Heart right ventricle (tissue), 16 donors: ENCODE measurements at places on chromosomes 2 and 18. TPM values are rescaled to one million over a fixed set of nuclear protein-coding genes. Genes with fewer than 3 reads are reported as not detected.

CRYBA2 gene
- not detected for total RNA-seq

ARMC9 gene
- total RNA-seq = 2.3 TPM

PPP1R1C gene
- 44.1 TPM for total RNA-seq

HOXD12 gene
- not detected for total RNA-seq

MYL12A gene
- total RNA-seq = 7,165 TPM

FBLN7 gene
- 0.42 TPM for total RNA-seq

IL37 gene
- not detected for total RNA-seq

GRCh38 chr2:32699151-32699550 lies 71.3 kb downstream of the TTC27 start:
- no peak for DNase-seq

- DNase-seq = no peak
Measured at GRCh38 chr2:123890148-123890547, 134.9 kb upstream of the CNTNAP5 start.

DNA sequence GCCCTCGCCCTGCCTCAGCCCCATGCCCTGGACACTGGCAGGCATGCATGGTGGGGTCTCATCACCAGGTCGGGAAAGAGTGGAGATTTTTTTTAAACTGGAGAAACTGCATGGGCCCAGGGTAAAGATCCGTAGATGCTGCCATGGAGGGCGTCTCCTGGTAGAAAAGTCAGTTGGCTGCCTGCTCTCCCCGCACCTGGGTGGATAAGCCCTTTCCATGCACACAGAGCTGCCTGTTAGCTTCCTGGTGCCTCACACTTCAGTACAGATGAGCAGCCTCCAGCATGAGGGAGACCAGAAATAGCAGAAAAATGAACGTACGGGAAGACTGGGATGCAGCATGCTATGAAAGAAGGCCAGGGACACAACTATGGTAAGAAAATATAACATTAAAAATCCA lies 92.0 kb downstream of the ASAP2 start:
- no peak for DNase-seq

GRCh38 chr2:38123911-38124310 lies 48.0 kb upstream of the CYP1B1 start:
- DNase-seq = no peak

DNA sequence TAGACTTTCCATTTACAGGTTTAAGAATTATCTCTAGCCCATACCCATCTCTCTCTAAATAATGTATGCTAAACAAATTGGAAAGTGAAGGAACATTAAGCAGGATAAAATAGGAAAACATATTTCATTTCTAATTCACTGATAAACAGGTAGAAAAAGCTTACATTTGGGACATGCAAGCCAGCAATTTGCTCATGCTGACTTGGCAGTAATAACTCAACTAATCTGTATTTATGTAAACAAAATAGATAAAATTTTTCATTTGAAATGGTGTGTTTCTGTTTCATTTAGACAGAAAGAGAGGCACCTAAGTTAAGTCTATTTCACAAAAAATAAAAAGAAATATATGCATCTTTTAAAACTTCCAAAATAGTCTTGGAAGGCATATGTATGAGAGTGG lies 877.3 kb upstream of the LRRTM1 start:
- DNase-seq = no peak

- DNase-seq = no peak
Measured at GRCh38 chr18:79775441-79776221, 22.1 kb upstream of the KCNG2 start.

DNA sequence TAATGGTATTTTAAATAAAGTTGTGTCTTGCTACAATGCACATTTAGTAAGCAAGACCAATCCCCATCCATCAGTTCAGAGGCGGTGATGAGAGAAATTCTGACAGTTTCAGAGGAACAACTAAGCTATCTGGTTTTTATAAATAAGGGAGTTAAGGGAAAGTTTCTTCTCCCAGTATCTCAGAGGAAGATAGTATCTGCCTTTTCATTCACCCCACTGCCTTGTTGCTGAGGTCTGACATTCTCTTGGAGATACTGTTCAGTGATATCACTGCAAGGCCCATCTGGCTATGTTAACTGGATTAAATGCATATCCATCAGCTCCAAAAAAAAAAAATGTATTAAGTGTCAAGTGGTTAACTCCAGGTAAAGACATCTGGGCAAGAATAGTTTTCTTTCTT lies 47.9 kb downstream of the RBMS1 start:
- DNase-seq = no peak

DNA sequence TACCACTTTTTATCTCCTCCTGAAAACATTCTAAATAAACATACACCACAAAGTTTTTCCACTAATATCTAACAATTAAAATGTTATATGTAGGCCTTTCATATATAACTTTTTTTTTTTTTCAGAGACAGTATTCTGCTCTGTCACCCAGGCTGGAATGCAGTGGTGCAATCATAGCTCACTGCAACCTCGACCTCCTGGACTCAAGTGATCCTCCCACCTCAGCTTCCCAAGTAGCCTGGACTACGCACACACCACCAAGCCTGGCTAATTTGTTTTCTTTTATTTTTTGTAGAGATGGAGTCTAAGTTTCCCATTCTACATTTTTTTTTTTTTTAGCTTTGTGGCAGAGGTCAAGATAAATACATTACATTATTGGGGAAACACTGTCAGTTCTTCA lies 1612.6 kb upstream of the NXPH2 start:
- DNase-seq = no peak

DNA sequence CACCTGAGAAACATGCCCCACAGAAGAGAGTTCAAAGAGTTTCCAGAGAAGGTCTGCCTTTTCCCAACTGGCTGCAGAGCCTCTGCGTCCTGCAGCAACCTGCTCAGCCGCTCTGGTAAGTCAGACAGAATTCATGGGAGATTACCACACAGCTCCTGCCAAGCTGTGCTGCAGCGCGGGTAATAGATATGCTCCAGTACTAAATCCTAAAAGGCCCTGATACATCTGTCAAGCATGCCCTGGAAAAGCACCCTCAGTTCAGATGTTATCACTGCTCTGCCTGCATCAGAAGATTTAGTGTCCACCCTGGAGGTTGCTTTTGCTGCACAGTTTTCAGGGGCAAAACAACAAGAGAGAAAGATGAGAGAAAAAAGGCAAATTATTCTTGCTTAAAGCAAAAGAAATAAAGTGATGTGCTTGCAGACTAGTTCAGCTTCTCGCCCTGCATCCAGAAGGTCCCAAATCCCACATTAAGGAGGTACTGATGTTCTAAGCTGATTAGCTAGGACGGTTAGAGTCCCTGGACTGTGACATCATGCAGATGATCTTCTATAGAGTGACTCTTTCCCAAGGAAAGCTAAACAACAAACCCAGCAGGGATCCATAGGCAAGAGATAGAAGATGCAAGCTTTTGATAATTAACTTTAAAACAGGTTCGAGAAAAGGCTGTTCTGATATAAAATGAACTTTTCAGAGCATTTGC lies 488.6 kb downstream of the BCL11A start:
- DNase-seq = no peak

DNA sequence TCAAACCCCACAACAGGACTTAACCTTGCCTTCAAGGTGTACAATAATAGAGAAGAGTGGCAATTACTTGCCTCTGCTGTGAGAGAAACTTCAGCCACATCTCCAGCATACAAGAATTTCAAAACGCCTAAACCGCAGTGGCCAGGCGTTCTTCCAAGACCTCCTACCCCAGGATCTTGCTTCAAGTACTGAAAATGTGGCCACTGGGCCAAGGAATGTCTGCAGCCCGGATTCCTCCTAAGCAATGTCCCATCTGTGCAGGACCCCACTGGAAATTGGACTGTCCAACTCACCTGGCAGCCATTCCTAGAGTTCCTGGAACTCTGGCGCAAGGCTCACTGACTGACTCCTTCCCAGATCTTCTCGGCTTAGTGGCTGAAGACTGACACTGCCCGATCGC lies 2.8 kb upstream of the CYB5A start:
- DNase-seq = no peak

DNA sequence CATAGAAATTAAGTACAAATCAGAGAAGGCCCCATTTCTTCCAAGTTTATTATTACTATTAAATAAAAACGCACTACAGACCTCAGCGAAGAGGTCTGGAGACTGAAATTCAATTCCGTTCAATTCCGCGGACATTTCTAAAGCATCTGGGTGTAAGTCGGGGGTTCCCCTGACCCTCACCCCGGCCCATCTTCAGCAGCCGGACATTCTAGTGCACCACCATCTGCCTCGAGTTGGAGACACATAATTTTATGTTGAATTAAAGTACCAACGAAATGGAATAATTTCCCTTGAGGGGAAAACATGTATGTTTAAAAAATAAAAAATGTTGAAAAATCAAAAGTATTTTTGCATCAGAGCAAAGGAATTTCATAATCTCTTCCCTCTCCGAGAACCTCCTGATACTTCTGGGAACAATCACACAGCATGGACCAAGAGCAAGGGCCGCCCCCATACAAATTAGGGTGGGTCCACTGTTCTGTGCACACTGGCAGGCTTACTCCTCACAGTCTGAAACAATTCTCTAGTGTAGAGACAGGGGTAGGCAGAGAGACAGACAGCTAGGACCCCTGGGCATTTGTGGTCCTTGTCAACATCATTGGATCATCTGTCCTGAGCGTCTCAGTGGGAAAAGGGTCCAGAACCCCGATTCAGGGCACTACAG lies 29.3 kb downstream of the MBP start:
- no peak for DNase-seq

DNA sequence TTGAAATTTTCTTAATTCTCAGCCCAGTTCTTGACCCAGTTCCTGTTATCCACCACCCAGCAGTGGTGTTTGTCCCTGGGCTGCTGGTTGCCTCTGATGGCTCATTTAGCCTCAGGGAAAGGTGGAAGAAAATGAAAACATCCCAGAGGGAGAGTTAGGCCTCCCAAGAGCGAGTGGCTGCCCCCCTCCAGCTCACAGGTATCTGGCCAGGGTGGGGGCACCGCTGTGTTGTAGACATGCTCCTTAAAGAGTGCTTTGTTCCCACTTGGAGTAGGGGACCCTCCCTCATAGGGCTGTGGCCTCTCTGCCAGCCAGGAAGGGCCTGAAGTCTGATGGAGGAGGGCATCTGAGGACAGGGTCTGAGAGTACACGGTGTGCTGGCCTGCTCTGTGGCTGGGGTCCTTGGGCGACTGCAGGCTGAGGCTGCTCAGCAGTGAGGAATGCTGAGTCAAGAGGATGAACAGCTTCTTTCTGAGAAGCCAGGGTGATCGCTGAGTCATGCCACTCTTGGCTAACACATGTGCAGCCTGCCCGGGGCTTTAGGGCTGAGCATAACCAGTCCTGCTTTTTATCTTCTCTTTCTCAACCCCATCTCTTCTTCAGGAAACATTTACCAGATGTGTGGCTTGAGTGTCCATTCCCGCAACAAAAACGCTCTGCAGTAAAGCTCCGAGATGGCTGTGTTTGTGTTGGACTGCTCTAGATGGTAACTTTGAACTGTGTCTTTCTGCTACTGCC lies 72.3 kb downstream of the IL1R2 start:
- DNase-seq = peak; percentile 71

GRCh38 chr2:17573085-17573803 lies 32.7 kb downstream of the VSNL1 start:
- no peak for DNase-seq

DNA sequence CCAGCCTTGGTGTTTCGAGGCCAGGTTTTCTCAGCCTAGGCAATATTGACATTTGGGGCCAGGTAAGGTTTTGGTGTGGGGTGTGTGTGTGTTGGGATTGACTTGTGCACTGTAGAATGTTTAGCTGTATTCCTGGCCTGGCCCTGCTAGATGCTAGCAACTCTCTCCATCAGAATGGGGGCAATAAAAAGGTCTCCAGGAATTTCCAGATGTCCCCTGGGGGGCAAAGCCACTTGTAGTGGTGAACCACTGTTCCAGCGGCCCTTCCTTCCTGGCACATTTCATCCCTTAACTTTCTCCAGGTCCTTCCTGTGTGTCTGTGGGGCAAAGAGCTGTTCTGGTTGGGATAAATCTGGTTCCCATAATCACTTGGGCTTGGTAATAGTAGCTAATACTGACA lies 12.0 kb downstream of the LIPG start:
- no peak for DNase-seq

GRCh38 chr2:69601179-69601612 lies 42.3 kb downstream of the AAK1 start:
- DNase-seq = no peak

DNA sequence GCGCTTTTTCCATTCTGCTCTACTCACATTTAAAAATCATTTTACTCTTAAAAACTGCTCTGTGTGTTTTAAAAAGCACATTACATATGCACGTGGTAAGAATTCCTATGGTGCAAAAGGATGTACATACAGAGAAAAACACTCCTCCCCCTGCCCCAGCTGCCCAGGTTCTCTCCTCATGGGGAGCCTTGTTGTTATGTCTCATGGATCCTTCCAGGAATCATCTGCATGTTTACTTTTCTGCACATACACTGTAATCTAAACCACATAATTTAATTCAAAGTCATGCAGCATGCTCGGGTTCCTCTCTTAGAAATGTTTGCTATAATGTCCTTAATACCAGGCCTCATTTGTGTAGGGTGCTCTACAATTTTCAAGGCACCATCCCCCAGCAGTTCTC lies 243.3 kb downstream of the LOXHD1 start:
- DNase-seq = no peak

GRCh38 chr2:41038408-41038807 lies 586.5 kb upstream of the SLC8A1 start:
- DNase-seq = no peak

GRCh38 chr2:212364112-212364985 lies 174.3 kb downstream of the ERBB4 start:
- no peak for DNase-seq

DNA sequence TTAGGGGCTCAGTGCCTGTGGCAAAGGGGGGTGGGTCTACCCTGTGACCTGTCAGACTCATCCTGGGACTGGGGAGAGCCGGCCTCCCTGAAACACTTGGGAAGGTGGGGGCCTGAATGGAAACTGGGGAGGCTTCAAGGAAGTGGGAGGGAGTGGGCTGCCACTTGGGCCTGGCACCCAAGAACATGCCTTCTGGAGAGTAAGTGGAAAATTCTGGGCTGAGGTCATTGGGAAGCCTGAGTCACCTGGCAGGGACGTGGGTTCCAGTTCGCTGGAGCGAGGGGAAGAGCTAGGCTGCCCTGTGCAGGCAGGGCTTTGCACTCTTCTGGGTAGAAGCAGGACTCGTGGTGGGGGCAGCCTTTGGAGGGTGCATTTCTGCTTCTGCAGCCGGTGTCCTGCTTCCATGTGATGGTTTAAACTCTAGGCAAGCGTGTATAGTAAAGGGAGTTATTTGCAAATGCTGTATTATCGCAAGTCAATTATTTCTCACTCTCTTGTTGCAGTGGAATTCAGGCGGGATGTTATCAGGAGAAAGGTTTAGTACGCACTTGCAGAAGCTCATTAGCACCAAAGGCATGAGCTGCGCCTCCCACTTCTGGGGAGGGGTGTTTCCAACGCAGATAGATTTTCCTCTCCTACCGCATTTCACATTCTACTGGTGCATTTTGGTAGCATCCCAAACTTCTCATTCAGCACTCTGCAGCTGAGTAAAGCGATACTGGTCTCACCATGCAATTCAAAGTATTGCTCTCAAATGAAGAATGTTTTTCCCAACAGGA lies 3.8 kb downstream of the LRRFIP1 start:
- no peak for DNase-seq
